ENCODE measurements at places on chromosomes 1 and 21. TPM values are rescaled to one million over a fixed set of nuclear protein-coding genes. Genes with fewer than 3 reads are reported as not detected.

SGIP1 gene
- total RNA-seq: not detected

GRCh38 chr1:70194601-70195000, 10.8 kb downstream of the LRRC40 start:
- no peaks in the 10 kb centered on the region for H3K27me3 ChIP-seq
- peaks cover 2% of the 10 kb centered on the region for H3K4me1 ChIP-seq
- H3K4me3 ChIP-seq: no peak overlapping the region
- H3K27ac ChIP-seq: no peak overlapping the region

DNA sequence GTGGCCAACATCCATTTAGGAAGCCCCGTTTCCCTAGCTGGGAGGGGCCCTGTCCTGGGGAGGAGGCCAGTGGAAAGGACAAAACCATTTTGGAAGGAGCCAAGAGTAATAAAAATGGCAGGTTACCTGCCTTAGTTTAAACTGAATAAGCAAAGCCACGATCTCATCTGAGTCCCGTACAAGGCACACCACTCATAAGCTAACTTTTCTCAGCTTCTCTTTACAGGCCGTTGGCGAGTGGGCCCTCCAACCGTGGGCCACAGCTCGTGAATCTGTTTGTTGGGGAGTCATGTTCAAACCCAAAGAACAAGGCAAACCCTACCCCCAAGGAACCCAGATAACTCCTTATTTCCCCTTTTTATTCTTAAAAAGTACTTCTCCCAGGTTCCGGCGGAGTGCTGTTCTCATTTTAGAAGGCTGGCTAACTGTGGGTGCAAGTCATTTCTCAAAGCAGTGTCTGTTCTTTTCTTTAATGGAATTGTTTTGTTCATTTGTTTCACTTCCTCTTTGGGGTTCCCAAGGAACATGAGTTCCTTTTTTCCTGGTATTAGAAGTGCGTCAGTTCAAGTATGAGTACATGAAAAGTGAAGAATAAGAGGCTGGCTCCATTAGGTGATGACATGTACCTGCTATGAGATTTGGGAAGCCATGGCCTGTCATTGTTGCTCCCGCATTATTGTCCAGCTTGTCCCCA, 89.0 kb downstream of the PSMG1 start:
- H3K36me3 ChIP-seq: no peaks in the 10 kb centered on the region
- H3K27ac ChIP-seq: no peak overlapping the region
- H3K27me3 ChIP-seq: no peaks in the 10 kb centered on the region
- no peak for DNase-seq

RHBG gene
- total RNA-seq: not detected

GRCh38 chr1:161989786-161990185, 33.9 kb downstream of the OLFML2B start:
- H3K4me1 ChIP-seq: no peaks in the 10 kb centered on the region
- H3K4me3 ChIP-seq: no peak overlapping the region
- H3K27me3 ChIP-seq: peaks cover 15% of the 10 kb centered on the region

- H3K27me3 ChIP-seq: no peaks in the 10 kb centered on the region
- H3K4me1 ChIP-seq: no peaks in the 10 kb centered on the region
- H3K36me3 ChIP-seq: no peaks in the 10 kb centered on the region
- DNase-seq: no peak
- no peak overlapping the region for H3K27ac ChIP-seq
These were observed 29.6 kb upstream of the LRRC8D start for GRCh38 chr1:89791064-89791726.

GRCh38 chr1:234970731-234971476, 157.7 kb downstream of the TOMM20 start:
- peaks cover 68% of the 10 kb centered on the region for H3K4me1 ChIP-seq
- H3K27ac ChIP-seq: peak overlapping the region; percentile 58
- no peaks in the 10 kb centered on the region for H3K27me3 ChIP-seq
- H3K4me3 ChIP-seq: peak overlapping the region; percentile 16
- DNase-seq: peak; percentile 47
- peaks cover 8% of the 10 kb centered on the region for H3K36me3 ChIP-seq

Data from activated CD4-positive, alpha-beta memory T cell treated with anti-CD3 and anti-CD28 coated beads, Interleukin-2, amount 10 ng/mL, durations not matched to agents 7 days and 5 days (primary cell).